Cortex of kidney (tissue), 1 donor: ENCODE measurements at places on chromosomes 5 and 9.

DNA sequence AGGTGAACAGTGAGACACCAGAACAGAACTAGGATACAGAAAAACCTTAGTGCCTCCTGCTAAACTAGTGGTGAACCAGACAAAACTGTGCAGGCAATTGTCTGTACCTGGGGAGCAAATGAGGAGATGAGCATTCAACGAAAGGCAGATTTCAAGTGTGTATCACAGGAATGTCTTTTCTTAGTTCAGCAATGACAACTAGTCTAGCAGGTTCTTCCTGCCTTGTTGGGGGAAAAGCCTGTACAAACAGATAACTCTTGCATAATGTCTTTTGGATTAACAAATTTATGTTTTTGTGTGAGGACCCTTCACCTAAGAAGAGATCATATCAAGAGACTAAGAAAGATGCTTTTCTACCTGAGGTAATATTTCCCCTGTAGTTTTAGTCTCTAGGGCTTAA is 21.8 kb upstream of the DENND4C start:
- no peak for DNase-seq

- DNase-seq = no peak
Measured at GRCh38 chr9:114075602-114076001, 2.5 kb downstream of the AMBP start.

- DNase-seq = no peak
Measured at GRCh38 chr5:34758514-34758913, 80.5 kb upstream of the TTC23L start.

GRCh38 chr5:6788439-6788838 is 75.2 kb downstream of the TENT4A start:
- DNase-seq = no peak

DNA sequence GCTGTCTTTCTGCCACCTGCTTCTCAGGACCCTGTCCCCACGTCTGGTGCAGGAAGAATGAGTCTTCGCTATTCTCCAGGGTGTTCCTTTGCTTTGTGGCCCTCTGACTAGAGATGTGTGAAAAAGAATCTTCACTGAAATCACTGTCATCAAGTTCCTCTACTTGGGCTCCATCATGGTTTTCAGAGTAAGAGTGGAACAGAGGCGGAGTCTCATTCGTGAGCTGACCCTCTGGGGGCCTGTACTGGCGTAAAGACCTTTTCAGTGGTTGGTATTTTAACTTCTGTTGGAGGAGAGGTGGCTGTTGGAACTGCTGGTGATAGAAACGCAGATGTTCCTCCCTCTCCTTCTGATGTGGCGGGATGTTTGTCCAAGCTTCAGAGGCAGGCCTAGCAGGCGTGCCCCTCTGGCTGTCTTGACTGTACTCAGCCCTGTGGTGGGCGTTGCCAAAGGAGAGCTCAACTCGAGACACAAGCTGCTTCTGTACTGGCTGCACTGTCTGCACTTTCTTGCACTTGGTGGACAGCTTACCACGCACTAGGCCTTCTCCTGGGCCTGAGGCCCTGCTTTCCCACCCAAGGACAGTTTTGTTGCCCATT is 72.0 kb downstream of the KIF24 start:
- DNase-seq = no peak

GRCh38 chr5:105751908-105752307 is 1918.8 kb downstream of the EFNA5 start:
- no peak for DNase-seq

DNA sequence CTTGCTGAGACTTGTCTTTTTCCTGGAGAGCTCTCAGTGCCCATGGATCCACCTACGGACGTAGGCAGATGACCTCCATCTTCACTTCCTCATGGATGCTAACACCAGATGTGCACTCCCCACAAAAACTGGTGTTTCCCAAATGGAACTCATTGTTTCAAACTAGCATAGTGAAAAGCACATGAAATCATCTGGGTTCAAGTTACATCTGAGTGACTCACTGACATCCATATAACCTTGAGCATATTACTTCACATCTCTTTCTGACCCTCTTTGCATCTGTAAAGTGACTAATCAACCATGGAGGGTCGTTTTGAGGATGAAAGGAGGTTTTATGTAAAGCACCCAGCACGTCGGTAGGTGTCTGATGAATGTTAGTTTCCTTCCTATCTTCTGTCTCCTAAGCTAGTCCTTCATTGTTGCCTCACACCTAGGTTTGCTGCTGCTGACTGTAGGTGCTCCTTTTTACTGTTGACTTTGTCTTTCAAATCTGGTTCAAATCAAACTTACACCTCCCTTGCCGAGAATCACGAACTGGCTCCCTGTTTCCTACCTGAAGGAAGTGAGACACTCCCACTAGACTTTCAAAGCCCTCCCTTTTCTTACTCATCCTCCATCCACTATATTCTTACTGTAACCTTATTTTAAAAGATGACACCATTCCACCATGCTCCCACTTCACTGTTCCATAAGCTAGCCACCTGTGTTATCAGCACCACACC is 10.3 kb downstream of the OCLN start:
- DNase-seq = no peak

- DNase-seq = no peak
Measured at GRCh38 chr9:91362051-91362611, 413 bp upstream of the AUH start.

- no peak for DNase-seq
Measured at GRCh38 chr5:6733411-6734242, 20.4 kb downstream of the TENT4A start.

- DNase-seq = no peak
Measured at GRCh38 chr9:128099932-128100491, 27.5 kb downstream of the PTGES2 start.

- DNase-seq = no peak
Measured at GRCh38 chr5:68884883-68885282, 208.9 kb upstream of the SLC30A5 start.

- DNase-seq = no peak
Measured at GRCh38 chr9:35711501-35712428, 20.2 kb downstream of the TLN1 start.

DNA sequence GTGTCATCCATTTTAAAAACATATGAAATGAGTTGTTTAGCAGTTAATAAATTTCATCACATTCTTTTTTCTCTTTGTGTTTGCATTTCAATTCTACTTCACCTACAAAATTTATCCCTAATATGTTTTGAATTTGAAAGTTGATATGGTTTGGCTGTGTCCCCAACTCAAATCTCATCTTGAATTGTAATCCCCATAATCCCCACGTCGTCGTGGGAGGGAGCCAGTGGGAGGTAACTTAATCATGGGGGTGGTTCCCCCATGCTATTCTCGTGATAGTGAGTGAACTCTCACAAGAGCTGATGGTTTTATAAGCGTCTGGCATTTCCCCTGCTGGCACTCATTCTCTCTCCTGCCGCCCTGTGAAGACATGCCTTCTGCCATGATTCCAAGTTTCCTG is 200.1 kb downstream of the EPB41L4A start:
- DNase-seq = no peak

DNA sequence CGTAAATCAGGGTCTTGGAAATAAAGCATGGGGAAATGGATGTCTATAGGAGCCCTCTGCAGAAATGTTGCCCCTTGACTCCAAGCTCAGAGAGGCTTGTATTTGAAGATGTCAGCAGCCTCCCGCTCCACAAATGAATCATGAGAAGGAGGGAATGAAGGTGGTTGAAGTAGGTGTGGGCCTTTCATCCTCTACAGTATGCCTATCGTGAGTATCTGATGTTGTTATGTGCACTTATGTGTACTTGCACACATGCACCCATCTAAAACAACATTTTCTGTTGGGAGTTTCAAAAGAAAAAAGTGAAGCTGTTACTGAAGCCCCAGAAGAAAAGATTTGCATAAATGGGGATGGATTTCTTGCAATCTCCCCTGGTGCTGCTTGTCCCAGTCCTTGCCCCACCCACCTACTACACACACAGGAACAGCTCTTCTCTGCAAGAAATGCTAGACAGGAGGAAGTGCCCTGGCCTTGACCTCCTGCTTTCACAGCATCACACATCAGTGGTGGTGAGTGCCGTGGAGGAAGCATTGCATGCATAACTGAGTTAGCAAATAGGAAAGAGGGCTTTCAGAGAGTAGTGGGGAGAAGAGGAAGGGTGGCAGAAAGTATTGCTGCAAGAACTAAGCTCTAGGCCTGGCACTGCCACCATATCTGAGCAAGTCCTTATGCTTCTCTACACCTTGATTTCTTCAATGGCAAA is 156.1 kb downstream of the SNX18 start:
- DNase-seq = no peak

- DNase-seq = no peak
Measured at GRCh38 chr5:131268758-131269370, 5.0 kb downstream of the CDC42SE2 start.

DNA sequence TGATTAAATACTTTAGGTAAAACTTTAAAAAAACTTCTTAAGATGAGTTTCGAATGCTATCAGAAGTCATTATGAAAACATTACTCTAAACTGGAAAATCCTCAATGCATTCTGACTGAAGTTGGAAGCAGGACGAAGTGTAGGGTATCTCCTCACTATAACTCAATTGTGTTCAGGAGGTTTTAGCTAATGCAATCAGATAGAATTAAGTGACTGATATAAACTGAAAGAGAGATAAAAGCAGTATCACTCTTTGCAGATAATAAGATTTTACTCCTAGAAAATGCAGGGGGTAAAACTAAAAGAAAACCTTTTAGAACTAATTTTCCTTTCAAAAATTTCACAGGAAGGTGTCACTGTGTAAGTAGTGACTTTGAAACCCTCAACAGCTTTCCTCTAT is 22.1 kb downstream of the TAS2R1 start:
- DNase-seq = no peak

- DNase-seq = no peak
Measured at GRCh38 chr5:109291090-109291489, 118.7 kb downstream of the PJA2 start.

- DNase-seq = no peak
Measured at GRCh38 chr9:136617746-136618579, 44.8 kb upstream of the EGFL7 start.

DNA sequence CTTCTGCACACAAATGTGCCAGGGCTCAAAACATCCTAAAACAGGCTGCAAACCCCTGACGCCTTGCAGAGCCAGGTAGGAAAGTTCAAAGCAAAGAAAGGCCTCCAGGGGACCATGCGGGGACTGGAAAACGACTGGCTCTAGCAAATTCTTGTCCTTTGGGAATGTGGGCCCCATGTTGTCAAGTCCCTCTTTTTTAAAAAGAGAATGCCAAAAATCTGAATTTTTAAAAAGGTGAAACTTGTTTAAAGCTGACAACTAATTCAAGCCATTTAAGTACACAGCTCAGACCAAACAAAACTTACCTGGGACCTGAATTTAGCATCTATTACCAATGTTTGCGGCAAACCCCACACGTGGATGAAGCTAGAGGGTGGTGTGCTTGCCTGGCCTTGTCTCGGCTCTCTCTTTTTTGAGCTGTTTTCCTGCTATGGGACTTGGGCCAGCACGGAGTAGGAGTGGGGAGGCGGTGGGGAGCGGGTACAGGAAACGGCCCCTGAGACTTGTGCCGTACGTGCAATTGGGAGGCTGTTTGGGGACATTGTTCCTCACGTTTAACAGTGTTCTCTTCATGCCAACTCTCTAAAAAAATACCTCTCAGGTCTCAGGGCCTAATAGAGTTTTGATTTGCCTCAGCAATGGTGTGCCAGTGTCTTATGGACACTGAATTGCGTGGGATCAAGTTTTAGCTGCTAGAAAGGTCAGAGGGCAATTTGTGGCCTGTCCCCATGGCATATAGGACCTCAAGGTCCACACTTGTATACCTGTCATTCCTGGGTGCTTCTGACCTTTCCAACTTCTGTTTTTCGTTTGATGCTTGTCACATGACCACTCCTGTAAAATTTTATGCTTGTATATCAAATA is 15.1 kb upstream of the PHF19 start:
- no peak for DNase-seq

DNA sequence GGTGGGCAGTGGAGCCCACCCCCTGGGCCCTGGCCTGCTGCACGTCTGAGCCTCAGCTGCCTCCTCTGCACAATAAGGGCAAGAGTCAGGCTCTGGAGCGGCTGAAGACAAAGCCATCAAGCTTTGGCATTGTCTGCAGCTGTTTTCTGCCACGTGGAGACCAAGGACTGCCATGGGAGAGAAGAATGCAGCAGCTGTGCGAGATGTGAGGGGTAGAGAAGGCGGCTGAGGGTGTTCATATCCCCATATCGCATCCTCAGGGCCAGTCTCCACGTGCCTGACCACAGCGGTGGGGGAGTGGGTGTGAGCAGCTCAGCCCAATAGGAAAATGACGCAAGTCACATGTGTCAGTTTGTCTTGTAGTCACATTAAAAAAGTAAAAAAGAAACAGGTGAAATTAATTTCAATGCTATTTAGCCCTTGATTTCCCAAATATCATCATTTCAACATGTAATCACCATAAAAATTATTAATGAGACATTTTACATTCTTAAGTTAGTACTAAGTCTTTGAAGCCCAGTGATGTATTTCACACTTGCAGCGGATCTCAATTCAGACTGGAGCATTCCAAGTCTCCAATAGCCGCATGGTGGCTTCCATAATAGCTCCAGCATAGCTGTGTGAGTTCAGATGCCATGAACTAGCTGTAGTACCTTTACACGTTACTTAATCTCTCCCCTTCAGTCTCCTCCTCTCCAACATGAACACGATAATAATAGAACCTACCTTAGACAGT is 6.6 kb downstream of the C1QTNF2 start:
- no peak for DNase-seq

- DNase-seq = no peak
Measured at GRCh38 chr9:127961613-127962155, 19.1 kb downstream of the EEIG1 start.

GRCh38 chr9:34988218-34989002 is 1.1 kb upstream of the DNAJB5 start:
- no peak for DNase-seq

- DNase-seq = no peak
Measured at GRCh38 chr9:116592970-116593369, 94.1 kb upstream of the TRIM32 start.

DNA sequence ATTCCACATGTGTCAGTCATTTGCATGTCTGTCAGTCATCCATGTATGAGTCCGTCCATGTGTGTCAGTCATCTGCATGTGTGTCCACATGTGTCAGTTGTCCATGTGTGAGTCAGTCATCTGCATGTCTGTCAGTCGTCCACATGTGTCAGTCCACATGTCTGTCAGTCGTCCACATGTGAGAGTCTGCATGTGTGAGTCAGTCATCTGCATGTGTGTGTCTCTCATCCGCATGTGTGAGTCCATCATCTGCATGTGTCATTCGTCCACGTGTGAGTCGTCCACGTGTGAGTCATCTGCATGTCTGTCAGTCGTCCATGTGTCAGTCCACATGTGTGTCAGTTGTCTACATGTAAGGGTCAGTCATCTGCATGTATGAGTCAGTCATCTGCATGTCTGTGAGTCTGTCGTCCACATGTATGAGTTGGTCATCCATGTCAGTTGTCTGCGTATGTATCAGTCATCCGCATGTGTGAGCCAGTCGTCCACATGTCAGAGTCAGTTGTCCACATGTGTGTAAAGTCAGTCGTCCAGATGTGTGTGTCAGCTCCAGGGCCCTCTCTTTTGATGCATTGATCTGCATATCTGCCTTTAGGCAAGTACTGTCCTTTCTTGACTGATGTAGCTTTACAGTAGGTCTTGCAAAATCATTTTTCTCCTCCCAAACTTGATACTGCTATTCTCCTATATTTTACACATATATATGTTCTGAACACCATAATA is 72.5 kb upstream of the CACNA1B start:
- no peak for DNase-seq
